Activated CD8-positive, alpha-beta T cell treated with anti-CD3 and anti-CD28 coated beads, Interleukin-2, amount 10 ng/mL, durations not matched to agents 7 days and 5 days (primary cell): ENCODE measurements at places on chromosomes 16 and 17. TPM values are rescaled to one million over a fixed set of nuclear protein-coding genes. Genes with fewer than 3 reads are reported as not detected.

The QPRT gene
- total RNA-seq: 8.6 TPM

The DNASE1L2 gene
- 3.3 TPM for total RNA-seq

The CCDC47 gene
- total RNA-seq: 61.1 TPM

The CLEC3A gene
- not detected for total RNA-seq
